Gastrocnemius medialis (tissue), 4 donors: ENCODE measurements at places on chromosomes 1 and 21. TPM values are rescaled to one million over a fixed set of nuclear protein-coding genes. Genes with fewer than 3 reads are reported as not detected.

RXRG gene
- total RNA-seq = 7.3 TPM

GRCh38 chr21:25732091-25732760 is 2.5 kb downstream of the ATP5PF start:
- H3K27ac ChIP-seq = peak overlapping the region; percentile 98
- H3K4me1 ChIP-seq = peaks cover 62% of the 10 kb centered on the region
- H3K27me3 ChIP-seq = no peaks in the 10 kb centered on the region

GRCh38 chr1:212938846-212939245 is 11.5 kb upstream of the VASH2 start:
- H3K4me1 ChIP-seq = no peaks in the 10 kb centered on the region
- H3K27me3 ChIP-seq = no peaks in the 10 kb centered on the region
- H3K4me3 ChIP-seq = no peak overlapping the region
- H3K36me3 ChIP-seq = no peaks in the 10 kb centered on the region
- DNase-seq = no peak

KAZN gene
- 0.05 TPM for total RNA-seq

PWP2 gene
- 3.9 TPM for total RNA-seq

- no peak overlapping the region for H3K4me3 ChIP-seq
- no peak for DNase-seq
- H3K4me1 ChIP-seq = no peaks in the 10 kb centered on the region
- H3K27me3 ChIP-seq = no peaks in the 10 kb centered on the region
- no peaks in the 10 kb centered on the region for H3K36me3 ChIP-seq
These were observed 77.7 kb downstream of the KIRREL1 start for GRCh38 chr1:158071138-158071537.

DNA sequence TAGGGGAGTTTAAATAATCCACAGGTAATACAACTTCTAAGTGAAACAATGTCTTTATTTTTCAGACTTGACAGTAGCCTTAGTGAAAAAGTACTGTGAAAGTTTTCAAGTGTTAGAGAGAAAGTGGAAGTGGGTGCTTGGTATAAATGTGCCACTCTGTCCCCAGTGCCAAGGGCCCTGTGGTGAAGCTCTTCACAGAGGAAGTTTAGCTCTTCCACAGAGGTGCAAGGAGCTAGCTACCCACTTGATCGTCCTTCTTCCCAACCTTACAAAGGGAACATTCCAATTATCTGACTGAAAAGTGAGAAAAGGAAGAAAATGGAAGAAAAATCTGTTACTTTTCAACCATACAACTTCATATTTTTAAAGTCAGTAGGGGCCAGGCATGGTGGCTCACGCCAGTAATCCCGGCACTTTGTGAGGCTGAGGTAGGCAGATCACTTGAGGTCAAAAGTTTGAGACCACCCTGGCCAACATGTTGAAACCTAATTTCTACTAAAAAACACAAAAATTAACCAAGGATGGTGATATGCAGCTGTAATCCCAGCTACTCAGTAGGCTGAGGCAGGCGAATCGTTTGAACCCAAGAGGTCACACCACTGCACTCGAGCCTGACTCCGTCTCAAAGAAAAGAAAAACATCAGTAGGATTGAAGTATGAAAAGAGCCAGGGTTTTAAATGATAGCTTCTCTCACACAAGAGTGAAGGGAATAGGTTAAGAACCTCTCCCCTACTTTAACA is 41.0 kb upstream of the PTPRC start:
- H3K4me1 ChIP-seq = no peaks in the 10 kb centered on the region
- no peaks in the 10 kb centered on the region for H3K27me3 ChIP-seq
- no peak overlapping the region for H3K4me3 ChIP-seq

DNA sequence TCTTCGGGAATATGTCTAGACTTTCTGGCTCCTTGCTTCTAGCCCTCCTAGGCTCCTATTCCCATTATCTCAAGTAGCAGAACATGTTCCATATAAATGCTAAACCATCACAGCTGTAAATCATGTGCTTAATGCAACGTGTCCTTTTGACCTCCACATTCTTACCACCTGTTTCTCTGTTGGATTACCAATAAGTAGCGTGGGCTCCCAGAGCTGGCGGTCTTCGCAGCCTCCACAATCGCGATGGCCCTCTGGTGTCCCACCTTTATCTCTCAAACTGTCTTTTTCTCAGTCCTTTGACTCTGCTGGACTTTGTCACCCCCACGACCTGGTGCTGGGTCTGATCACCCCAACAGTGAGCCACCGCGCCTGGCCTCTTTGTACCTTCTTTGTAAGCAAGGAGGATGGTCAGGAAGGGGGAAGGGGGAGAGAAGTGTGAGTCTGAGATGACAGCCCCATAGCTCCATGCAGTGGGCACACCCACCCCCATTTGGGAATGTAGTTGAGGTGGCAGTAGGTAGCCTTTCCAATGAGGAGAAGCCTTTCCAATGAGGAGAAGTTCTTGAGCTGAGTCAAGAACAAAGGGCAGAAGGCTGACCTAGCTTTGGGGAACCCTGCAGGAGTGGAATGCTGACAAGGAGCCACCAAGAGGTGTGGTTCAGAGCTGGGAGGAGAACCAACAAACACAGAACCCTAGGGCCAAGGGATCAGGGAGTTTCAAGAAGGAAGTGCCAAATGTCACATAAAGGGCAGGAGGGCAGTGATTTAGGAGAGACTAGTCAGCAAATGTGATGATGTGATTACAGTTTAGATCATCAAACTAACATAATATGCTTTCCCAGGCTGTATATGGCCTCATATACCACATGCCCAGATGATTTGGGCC is 14.2 kb downstream of the TRAF5 start:
- no peak overlapping the region for H3K4me3 ChIP-seq
- H3K36me3 ChIP-seq = no peaks in the 10 kb centered on the region
- H3K27me3 ChIP-seq = no peaks in the 10 kb centered on the region
- no peaks in the 10 kb centered on the region for H3K4me1 ChIP-seq
- no peak overlapping the region for H3K27ac ChIP-seq
- DNase-seq = no peak

GRCh38 chr1:6922096-6922931 is 137.1 kb downstream of the CAMTA1 start:
- H3K27ac ChIP-seq = no peak overlapping the region
- no peak overlapping the region for H3K4me3 ChIP-seq
- H3K27me3 ChIP-seq = no peaks in the 10 kb centered on the region
- H3K36me3 ChIP-seq = no peaks in the 10 kb centered on the region
- peak; percentile 38 for DNase-seq
- peaks cover 11% of the 10 kb centered on the region for H3K4me1 ChIP-seq

- peaks cover 18% of the 10 kb centered on the region for H3K36me3 ChIP-seq
- H3K27me3 ChIP-seq = no peaks in the 10 kb centered on the region
- DNase-seq = no peak
- H3K4me1 ChIP-seq = no peaks in the 10 kb centered on the region
These were observed 504 bp downstream of the SCCPDH start for GRCh38 chr1:246724731-246725095.

NPR1 gene
- total RNA-seq = 5.9 TPM

CR1 gene
- 1.8 TPM for total RNA-seq

AMIGO1 gene
- total RNA-seq = 20.9 TPM

DNA sequence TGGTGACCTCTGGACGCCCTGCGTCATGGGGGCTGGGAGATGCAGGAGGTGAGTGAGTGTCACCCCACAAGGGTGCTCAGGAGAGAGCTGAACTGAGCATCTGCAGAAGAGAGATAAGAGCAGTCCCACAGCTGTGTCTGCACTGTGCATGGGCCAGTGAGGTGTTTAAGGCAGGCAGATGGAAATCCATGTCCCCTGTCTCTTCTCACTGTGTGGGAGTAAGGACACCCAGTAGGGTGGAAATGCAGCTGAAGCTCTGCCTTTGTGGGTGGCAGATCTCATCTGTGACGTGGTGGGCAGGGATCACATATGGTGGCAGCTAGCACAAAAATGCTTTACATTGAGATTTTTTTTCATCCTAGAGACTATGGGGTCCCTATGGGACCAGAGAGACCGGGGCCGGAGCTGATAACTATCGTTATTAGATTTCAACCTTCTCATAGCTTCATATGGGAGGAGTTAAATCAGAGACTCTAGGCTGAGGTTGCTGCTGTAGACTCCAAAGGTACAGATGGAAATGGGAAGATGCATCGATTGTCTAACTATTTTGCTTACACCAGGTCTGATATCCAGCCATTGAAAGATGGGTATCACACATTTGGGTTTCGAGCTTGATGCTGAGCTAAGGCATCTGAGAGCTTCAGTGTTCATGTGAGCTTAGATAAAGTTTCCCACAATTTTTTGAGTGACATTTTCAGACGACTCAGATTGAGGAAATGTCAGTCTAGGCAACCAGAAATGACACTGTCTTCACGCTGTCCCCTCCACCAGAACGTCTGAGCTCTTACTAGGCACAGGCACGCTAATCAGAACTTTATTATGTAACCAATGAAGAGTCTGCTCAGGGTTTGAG is 65.3 kb upstream of the PSEN2 start:
- no peak overlapping the region for H3K27ac ChIP-seq
- no peaks in the 10 kb centered on the region for H3K36me3 ChIP-seq
- H3K4me3 ChIP-seq = no peak overlapping the region
- DNase-seq = no peak
- H3K4me1 ChIP-seq = no peaks in the 10 kb centered on the region

- H3K27me3 ChIP-seq = no peaks in the 10 kb centered on the region
- H3K4me3 ChIP-seq = no peak overlapping the region
- H3K27ac ChIP-seq = no peak overlapping the region
- H3K4me1 ChIP-seq = peaks cover 5% of the 10 kb centered on the region
- peaks cover 5% of the 10 kb centered on the region for H3K36me3 ChIP-seq
- no peak for DNase-seq
These were observed 43.3 kb downstream of the BCAR3 start for GRCh38 chr1:93638307-93638847.

DNA sequence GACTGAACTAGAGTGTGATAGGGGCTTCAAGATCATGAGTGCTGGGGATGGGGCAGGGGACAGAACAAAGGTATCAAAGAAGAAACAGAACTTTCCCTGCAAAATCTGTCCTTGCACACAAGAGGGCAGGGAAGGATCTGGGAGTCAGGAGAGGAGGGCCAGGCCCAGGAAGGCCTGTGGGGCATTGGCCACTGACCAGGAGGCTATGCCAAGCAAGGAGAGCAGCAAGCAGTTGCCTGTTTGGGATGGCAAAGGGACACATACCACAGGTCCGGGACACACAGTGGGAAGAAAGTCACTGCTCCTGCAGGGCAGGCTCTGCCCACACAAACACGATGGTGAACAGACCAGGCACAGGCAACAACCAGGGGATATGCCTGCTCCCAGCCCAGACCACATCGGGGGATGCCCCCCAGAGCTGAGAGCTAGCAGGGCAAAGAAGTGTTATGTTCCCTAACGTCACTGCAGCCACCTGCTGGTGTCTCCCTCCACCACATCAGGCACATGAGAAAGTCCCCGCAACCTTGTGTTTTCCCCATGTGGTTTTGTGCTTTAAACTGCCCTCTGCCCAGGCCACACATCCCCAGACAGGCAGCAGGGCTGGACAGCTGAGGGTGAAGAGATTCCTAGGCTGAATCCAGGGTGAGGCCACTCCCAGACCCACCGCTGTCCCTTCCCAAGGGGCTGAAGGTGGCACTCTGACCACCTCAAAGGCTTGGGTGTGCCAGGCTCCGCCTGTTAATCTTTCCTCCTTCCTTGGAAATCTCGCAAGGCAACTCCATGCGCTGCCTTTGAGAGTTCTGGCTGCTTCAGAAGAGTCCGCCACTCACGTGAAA is 53.6 kb downstream of the KIF21B start:
- H3K27me3 ChIP-seq = no peaks in the 10 kb centered on the region
- DNase-seq = no peak
- H3K27ac ChIP-seq = no peak overlapping the region
- H3K4me1 ChIP-seq = no peaks in the 10 kb centered on the region
- H3K36me3 ChIP-seq = no peaks in the 10 kb centered on the region
- no peak overlapping the region for H3K4me3 ChIP-seq

MRPS21 gene
- 33.3 TPM for total RNA-seq

- H3K27ac ChIP-seq = no peak overlapping the region
- H3K4me1 ChIP-seq = no peaks in the 10 kb centered on the region
- H3K36me3 ChIP-seq = no peaks in the 10 kb centered on the region
- H3K4me3 ChIP-seq = no peak overlapping the region
These were observed 124.2 kb downstream of the ATP6V1G3 start for GRCh38 chr1:198416296-198416695.

GRCh38 chr1:176193663-176194062 is 13.4 kb downstream of the COP1 start:
- H3K27me3 ChIP-seq = no peaks in the 10 kb centered on the region
- no peak overlapping the region for H3K27ac ChIP-seq
- no peak overlapping the region for H3K4me3 ChIP-seq
- H3K4me1 ChIP-seq = no peaks in the 10 kb centered on the region

- no peak overlapping the region for H3K27ac ChIP-seq
These were observed 15.6 kb upstream of the CA6 start for GRCh38 chr1:8930116-8930515.

GRCh38 chr1:24032981-24033380 is 52.9 kb upstream of the SRSF10 start:
- no peak for DNase-seq
- no peak overlapping the region for H3K27ac ChIP-seq
- H3K36me3 ChIP-seq = no peaks in the 10 kb centered on the region
- no peaks in the 10 kb centered on the region for H3K4me1 ChIP-seq
- no peaks in the 10 kb centered on the region for H3K27me3 ChIP-seq

GRCh38 chr1:68046423-68046822 is 4.0 kb downstream of the DIRAS3 start:
- DNase-seq = no peak
- no peaks in the 10 kb centered on the region for H3K4me1 ChIP-seq
- H3K27me3 ChIP-seq = no peaks in the 10 kb centered on the region
- no peak overlapping the region for H3K4me3 ChIP-seq
- no peak overlapping the region for H3K27ac ChIP-seq

DNA sequence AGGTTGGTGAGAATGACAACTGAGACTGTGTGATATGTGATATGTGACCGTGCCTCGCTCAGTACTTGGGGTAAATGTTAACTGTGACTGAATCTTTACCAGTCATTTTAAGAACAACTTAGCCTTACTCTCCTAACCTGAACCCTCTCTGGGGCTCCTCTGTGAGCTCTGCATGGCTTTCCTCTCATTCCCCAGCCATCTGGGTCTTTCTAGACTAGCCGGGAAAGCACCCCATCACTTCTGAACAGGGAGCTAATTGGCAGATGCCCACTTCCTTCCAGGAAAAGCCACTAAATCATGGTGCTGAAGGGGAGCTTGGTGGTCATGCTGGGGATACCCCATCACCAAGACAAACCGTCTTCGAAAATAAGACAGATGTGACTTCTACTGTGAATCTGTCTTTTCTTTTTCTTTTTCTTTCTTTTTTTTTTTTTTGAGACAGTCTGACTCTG is 16.5 kb upstream of the FOXO6 start:
- peak overlapping the region; percentile 86 for H3K27ac ChIP-seq
- no peak overlapping the region for H3K4me3 ChIP-seq
- no peaks in the 10 kb centered on the region for H3K27me3 ChIP-seq
- no peak for DNase-seq

CA6 gene
- total RNA-seq = not detected

KCNH1 gene
- 0.29 TPM for total RNA-seq
